Kidney (tissue), 22 donors: ENCODE measurements at places on chromosomes 4 and X. TPM values are rescaled to one million over a fixed set of nuclear protein-coding genes. Genes with fewer than 3 reads are reported as not detected.

DNA sequence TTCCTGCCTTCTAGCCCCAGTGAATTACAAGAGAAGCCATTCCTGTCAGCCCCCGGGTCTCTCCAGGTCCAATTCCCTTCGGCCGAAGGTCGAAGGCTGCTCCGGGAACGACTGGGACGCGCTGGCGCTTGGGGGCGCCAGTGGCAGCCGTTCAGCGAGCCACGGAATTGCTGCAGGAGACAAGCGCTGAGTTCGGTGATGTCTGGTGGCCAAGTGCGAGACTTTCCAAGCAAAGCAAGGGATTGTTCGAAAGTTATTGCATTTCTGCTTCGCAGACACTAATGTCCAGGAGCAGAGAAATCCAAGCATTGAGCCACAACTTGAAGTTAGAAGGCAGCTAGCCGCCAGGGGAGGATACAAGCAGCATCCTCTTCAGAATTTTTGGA lies 1.1 kb upstream of the DKK2 start:
- DNase-seq, result peak; percentile 55

- no peak for DNase-seq
Observed at GRCh38 chr4:180925805-180926204, 1317.4 kb upstream of the TENM3 start.

DNA sequence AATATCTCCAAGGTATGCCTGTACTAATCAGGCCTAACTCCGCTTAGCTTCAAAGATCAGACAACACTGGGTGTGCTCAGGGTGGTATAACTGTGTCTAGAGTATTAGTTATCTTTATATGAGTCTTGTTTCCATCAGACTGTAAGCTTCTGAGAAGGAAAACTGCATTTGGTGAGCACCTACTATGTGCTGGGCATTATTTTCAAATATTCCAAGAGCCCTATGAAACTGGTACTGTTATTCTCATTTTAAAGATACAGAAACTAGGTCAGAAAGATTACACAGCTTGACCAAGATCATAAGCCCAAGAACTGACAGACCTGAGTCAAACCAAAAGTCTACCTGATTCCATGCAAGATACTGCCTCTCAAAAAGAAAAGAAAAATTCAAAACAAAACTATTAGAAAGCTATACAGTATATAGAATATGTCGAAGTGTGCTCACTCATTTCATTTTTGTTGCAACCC lies 44.4 kb downstream of the LRBA start:
- DNase-seq, result no peak

- DNase-seq, result no peak
Observed at GRCh38 chr4:95426455-95426854, 122.3 kb downstream of the UNC5C start.

DNA sequence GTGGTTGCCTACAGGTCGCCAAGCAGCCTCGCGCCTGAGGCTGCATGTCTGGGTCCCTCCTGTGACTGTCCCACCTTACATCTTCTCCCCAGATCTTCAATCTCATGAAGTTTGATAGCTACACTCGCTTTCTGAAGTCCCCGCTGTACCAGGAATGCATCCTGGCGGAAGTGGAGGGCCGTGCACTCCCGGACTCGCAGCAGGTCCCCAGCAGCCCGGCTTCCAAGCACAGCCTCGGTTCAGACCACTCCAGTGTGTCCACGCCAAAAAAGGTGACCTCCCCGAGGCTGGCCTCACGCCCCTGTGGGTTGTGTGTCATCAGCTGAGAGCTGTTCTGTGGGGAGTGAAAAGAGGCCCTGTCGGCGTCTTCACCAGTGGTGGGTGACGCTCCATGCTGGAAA lies 24.9 kb upstream of the HGFAC start:
- no peak for DNase-seq

SLC2A9 gene
- total RNA-seq, result 47.6 TPM

GRCh38 chr4:16227462-16227868 lies 1.2 kb upstream of the TAPT1 start:
- DNase-seq, result peak; percentile 70

DNA sequence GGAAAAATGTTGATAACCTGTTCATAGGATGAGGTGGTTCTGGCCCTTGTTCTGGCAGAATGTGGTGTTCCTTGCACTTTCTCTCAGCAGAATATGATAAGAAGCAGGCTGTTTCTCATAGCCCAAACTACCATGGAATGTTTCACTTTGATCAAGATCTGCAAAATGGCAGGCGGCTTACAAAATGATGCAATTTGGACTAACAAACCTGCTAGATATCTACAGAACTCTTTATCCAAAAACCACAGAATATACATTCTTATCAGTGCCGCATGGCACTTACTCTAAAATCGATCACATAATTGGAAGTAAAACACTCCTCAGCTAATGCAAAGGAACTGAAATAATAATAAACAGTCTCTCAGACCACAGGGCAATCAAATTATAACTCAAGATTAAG lies 55.9 kb upstream of the ABCB7 start:
- no peak for DNase-seq

- DNase-seq, result no peak
Observed at GRCh38 chr4:187017147-187017546, 293.5 kb upstream of the FAT1 start.

RPS6KA3 gene
- 42.8 TPM for total RNA-seq

- DNase-seq, result no peak
Observed at GRCh38 chr4:183431614-183432013, 12.8 kb upstream of the CDKN2AIP start.

- DNase-seq, result no peak
Observed at GRCh38 chr4:2261853-2262144, at the start of gene MXD4. Gene MXD4 (minus strand): TSS chr4:2262109. CDS start chr4:2261980, 129 bp downstream.

DNA sequence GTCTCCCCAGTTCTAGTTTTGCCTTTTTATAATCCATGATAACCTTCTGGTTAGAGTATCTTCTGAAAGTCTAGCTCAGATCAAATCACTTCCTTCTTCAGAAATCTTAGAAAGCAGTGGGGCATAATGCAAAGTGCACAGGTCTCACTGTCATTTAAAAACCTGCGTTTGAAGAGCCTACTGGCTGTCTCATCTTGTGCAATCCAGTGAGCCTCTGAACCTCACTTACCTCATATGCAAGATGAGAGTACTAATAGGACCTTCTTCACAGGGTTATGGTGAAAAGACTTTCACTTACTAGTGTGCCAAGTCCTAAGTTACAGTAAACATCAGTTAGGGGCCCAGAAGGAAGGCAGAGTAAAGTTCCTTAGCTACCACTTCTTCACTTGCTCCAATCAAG lies 131.4 kb downstream of the ENOX2 start:
- DNase-seq, result no peak

- DNase-seq, result no peak
Observed at GRCh38 chr4:39464886-39465501, 6.1 kb downstream of the LIAS start.
